Nephron progenitor cell (in vitro differentiated cells): ENCODE measurements at places on chromosomes 6 and 20.

DNA sequence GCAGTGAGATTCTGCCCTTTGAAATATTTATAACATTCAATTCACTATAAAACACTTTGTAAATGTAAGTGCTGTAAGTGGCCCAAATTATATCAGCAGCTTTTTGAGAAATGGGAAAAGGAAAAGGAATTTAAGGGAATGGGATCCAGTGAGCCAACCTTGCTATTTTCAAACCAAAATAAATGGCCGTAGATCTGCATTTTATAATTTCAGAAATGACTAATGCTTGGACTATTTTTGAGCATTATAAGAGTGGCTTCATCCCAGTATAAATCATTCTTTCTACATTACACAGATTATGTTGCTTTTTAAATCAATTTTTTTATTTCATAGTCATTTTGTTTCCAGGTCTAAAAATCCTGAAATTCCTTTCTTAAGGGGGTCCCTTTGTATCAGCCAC, 49.2 kb downstream of the ANKRD6 start:
- no peak for DNase-seq

DNA sequence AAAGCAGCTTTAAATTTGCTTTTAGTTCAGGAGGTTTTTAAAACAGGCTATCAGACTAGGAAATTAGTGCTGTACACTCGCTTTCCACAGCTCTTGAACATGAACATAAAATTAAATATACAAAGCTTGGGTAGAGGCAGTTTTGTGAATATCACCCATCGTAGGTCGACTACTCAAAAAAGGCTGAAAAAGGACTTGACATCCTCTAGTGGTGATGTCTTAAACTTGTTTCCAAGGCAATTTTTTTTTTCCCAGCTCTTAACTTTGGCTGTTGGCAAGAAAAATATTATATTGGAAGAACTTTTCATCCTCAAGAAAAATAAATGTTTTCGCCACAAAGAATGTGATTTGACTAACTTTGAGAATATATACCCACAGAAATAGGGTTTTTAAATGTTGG, 2.9 kb downstream of the MAP7 start:
- DNase-seq: no peak

DNA sequence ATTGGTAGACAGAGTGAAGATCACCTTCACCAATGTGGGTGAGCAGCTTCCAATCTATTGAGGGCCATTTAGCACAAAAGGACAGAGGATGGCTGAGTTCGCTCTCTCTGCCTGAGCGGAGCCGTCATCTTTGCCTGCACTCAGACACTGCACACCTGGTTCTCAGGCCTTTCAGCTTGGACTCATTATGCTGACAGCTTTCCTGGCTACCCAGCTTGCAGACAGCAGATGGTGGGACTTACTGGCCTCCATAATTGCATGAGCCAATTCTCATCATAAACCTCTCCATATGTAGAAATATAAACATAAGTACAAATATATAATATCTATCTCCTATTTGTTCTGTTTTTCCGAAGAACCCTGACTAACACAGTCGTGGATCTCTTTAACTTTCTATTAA, 13.7 kb downstream of the TBXT start:
- no peak for DNase-seq

DNA sequence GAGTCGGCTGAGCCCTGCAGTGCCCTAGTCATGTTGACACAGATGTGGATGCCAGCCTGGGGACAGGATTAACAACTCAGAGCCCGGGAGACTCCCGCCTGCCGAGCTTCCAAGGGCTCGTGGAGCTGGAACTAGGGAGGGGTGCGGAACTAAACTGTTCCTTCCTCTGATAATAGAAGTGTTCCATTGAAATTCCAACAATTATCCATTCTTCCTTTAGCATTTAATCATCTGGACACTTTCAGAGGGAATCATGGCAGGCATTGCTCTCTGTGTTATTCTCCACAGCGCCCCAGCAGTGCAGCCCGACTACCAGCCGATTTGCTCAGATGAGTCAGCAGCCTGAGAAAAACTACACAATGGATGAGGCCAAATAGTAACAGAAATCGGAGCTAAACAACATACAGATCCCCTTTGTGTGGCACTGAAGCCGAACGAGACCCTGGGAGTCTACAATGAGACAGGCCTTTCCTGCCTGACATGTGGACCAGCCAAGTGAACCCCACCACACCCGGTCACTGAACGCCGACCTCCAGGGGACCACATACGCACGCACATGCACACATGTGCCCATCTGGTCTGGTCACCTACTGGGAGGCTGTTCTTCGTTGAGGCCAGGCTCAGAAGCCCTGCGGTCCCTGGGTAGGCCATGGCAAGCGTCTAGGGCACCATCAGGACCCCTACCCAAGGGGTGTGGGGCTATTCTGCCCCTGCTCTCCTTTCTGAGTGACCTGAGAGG, 238.4 kb upstream of the AFDN start:
- DNase-seq: no peak

DNA sequence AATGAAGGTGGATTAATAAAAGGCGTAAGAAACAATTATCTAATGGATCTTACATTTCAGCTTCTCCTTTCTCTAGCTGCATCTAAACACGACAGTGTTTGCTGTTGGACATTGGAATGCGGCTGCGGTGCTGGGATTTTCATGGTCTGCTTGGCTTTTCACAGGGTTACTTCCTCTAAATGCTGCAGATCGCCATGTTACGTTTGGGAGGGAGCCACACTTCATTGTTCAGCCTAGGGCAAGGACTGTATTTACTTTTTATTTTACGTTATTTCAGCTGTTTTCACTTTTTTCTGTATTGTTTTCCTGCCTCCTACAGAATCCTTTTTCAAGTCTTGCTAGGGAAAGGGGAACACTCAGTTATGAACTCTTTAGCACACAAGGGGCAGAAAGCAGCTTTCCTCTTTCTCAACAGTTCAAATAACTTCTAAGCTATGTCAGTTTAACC, 97.9 kb upstream of the MTHFD1L start:
- peak; percentile 29 for DNase-seq

GRCh38 chr20:46343348-46343974, 35.2 kb upstream of the CDH22 start:
- no peak for DNase-seq
